Left lung (tissue), 14 donors: ENCODE measurements at places on chromosomes 6 and 20. TPM values are rescaled to one million over a fixed set of nuclear protein-coding genes. Genes with fewer than 3 reads are reported as not detected.

NUDT3 gene
- 21.1 TPM for total RNA-seq

CDH26 gene
- total RNA-seq, result 7.3 TPM

TSPO2 gene
- not detected for total RNA-seq

XKR7 gene
- total RNA-seq, result not detected

CNPY3 gene
- 74.1 TPM for total RNA-seq

FBXO5 gene
- total RNA-seq, result 6.4 TPM

EPM2A gene
- total RNA-seq, result 11.0 TPM

RGS17 gene
- total RNA-seq, result 0.18 TPM

- no peak for DNase-seq
Measured at GRCh38 chr6:106540907-106541306, 88.4 kb downstream of the RTN4IP1 start.

GRCh38 chr20:24646321-24646720 is 176.9 kb downstream of the SYNDIG1 start:
- no peak for DNase-seq

DNA sequence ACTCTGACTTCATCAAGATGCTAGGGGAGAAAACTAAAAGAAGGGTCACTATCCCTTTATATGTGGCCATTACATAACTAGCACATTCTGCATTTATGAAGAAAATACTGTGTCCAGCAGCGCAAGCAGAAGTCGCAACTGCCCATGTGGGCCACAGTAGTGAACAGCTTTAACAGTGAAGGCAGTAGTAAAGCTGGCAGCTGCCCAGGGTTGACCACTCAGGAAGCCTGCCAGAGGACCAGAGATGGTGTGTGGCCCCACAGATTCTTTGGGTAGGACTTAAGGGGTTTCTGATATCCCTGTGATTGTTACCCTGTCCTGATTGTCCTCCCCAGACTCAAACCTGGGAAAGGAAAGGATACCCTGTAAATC is 88.3 kb upstream of the NT5E start:
- no peak for DNase-seq

DNA sequence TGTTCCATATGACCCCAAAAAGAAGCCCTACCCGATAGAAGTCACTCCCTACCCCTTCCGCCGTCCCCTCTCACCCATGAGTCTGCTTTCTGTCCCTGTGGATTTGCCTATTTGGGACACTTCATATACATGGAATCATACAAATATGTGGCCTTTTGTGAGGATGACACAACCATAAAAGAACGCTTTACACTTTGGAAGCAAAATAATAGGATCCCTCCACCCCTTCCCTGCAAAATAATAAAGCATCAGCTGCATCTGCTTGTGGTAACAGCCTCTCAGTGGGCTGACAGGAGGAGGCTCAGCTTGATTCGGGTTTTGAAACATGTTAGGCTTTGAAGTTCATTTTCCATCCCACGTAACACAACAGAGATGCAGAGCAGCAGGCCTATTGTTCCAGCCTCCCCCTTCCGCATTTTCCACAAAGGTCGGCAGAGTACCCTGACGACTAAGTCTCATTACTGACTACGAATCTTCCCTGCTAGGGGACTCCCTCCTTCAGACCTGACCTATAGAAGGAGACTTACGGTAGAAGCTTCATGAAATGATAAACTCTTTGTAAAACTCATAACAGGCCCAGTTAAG is 99.1 kb downstream of the ALDH8A1 start:
- no peak for DNase-seq

DNA sequence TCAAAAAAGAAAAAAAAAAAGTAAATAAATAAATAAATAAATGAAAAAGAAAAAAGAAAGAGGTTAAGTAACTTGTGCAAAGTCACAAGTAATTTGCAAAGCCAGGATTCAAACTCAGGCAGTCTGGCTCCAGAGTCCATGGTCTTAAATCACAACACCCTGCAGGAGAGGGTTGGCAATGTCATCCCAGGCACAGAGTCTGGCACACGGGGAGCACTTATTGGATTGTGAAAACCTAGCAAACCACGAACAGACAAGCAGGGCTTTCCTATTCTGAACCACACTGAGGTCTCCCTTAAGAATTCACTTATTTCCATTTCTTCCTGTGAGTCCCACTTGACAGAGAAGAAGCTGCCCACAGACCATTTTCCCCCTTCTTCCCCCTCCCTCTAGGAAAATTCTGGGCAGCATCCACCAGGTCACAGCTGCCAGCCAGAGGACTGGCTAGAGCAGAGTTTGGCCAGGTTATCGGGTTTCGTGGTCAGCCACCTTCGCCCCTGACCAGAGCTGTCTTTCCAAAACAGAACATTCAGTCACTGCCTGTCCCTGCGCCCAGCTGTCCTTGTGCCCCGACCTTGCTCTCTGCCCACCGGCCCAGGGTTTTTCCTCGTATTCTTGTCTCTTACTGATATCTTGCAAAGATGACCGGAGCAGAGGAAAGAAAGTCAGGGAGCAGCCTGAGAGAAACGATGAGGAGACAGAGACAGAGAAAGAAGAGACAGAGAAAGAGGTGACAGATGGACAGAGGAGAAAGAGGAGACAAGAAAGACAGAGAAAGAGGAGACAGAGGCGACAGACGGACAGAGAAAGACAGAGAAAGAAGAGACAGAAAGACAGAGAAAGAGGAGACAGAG is 106.4 kb upstream of the PTPN1 start:
- no peak for DNase-seq

DNA sequence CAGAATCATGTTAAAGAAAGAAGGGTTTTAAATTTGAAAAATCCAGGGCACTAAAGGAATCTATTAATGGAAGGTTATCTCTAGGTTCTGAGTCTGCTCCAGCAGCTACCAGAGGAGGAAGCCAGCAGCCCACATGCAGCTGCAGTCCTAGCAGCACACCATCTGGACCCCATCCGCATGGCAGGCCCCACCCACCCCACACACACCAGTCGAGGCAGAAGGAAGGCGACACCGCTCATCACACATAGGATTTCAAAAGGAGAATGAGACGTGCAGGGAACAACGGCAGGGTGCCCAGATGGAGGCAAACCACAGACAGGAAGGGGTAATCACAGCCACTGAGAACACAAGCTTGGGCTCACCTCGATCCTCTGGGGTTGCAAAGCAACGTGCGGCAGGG is 78.9 kb downstream of the GINS1 start:
- no peak for DNase-seq

DNA sequence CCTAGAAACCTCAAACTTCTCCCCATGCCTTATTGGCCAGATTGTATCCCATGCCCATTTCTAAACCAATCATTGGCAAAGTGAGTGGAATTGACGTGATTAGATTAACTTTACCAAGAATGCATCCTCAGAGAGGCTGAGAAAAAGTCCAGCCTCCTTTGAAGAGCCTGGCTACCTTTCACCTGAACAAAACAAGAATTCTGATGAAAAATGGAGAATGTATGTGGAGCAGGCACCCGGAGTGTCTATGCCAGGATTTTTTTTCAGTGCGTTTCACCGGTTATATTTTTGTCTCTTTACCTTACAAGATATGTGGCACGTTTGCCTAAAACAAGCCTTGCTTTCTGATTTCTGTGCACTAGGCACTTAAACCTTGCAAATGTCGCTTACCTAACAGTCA is 6.1 kb upstream of the TRAM2 start:
- no peak for DNase-seq

DNA sequence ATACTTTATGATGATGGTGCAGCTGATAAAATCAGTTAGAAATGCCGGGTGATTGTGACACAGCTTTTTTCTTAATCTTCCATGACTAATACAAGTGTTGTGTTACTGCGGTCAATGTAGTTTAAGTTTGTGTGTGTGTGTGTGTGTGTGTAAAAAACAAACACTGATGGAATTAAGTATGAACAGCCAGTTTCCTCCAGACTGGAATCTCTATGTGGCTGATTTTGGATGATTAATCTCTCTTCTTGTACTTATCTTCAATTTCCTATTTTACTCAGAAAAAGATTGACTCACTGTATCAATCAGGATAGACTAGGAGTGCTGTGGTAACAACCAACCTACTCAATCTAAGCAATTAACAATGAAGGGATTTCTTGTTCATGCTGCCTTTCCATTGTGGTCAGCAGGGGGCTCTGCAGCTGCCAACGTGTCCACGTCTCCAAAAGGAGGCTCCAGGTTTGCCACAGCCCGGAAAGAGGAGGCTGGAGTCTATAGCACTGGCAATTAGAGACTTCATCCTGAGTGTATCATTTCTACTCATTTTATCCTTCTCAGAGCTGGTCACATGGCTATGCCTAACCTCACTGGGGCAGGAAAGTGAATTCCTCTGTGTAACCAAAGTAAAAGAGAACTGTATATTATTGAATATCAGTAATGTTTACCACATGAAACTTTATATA is 107.7 kb downstream of the CD109 start:
- DNase-seq, result peak; percentile 19

GRCh38 chr6:152398993-152399392 is 238.2 kb downstream of the SYNE1 start:
- no peak for DNase-seq

DNA sequence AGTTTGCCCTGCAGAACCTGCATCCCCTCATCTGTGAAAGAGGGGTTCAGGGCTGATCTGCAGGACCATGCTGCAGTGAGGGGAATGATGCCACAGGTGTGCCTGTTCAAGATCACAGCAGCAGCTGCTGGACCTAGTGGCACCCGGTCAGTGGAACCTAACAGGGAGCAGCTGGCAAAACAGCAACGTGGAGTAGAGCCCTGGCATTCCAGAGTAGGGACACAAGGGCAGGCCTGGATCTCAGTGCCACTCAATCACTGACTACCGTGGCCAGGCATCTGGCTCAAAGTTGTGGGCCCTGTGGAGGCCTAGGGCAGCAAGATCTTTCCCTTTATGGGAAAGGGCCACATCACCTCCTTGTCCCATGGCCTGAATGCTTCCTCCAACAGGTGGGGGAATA is 62.2 kb downstream of the INSM1 start:
- DNase-seq, result no peak

DNA sequence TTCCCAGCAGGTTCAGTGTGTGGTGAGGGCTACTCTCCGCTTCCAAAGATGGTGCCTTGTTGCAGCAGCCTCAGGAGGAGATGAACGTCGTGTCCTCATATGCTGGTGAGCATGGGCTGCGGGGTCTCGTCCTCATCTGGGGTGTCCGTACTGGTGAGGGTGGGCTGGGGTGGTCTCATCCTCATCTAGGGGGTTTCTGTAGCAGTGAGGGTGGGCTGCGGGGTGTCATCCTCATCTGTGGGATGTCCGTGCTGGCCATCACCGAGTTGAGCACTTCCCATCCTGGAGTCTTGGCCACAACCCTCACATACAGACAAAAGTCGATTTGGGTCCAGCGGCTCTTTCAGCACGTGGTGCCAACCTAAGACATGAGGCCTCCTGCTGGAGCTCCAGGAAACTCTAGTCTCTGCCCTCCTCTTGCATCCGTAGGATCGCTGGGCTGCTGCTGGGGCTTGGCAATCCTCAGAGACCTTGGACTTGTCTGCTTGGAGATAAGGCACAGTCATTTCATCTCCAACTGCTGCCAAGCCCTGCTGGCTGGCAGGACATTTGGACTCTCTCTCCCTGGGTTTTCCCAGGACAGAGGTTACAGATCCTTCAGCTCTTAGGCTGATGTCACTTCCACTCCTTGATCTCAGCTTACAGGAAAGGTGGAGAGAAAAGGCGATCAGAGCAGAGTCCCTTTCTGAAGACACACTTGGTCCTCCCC is 160.4 kb downstream of the PACRG start:
- no peak for DNase-seq

GRCh38 chr6:13250703-13251102 is 77.6 kb downstream of the TBC1D7 start:
- no peak for DNase-seq

GRCh38 chr6:104956731-104957294 is at the start of gene LIN28B:
Gene LIN28B, plus strand, starts transcription at chr6:104957107. Its CDS starts 144 bp downstream, at chr6:104957251.
- DNase-seq, result no peak

DNA sequence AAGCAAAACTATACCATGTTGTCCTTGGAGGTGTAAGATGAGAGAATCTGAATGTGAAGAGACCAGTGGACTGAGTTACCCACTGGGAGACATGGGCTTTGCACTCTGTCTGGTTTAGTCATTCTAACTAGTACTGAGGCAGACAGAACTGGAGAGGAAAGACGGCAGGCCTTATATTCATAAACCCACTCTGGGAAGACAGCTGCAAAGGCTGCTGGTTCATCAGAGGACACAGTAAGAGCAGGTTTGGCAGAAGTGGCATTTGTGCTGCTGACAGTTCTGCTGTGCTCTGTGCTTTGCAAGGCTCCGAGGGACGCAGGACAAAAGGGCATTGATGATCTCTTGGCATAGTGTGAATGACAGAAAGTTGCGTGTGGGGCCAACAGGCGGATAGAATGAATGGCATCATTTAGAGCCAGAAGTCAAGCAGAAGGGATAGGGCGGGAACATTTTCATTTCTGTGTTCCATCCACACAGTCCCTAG is 142.3 kb upstream of the TENT5A start:
- DNase-seq, result no peak
